ENCODE measurements at places on chromosomes 1 and 21.

DNA sequence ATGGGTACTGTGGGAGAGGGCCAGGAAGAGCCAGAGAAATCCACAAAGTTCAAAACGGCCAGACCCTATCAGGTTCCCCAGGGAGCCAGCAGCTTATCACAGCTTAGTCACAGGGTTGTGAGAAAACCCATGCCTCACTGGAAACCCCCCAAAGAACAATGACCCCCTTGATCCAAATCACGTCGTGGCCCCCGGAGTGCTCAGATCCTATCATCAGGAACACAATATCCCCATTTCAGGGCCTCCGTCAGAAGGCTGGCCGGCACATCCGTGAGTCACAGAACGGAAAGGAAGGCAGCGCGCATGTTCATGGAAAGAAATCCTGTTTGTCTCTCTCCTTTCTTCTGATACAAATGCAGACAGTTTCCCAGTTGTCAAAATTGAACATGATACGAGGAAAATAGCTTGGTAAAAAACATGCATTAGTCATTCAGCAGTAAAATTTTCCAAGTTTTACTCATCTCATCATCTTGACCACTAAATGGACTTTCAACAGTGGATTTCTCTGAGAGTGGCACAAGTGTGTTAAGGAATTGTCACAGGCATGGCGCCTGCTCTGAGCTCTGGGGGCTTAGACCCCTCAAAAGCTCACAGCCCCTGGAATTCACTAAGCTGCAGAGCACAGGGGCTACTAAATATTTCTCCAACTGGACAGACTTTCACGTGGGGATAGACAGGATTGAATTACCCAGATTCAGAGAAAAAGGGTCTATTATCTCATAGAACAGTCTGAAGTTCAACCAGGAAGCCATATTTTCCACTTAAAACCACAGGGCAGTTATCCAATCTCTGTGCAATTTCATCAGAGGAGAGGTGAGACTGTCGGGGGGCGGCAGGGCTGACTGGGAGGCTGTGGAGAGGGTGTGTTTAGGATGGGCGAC, 124.8 kb downstream of the RIPK4 start:
- no peak for DNase-seq

DNA sequence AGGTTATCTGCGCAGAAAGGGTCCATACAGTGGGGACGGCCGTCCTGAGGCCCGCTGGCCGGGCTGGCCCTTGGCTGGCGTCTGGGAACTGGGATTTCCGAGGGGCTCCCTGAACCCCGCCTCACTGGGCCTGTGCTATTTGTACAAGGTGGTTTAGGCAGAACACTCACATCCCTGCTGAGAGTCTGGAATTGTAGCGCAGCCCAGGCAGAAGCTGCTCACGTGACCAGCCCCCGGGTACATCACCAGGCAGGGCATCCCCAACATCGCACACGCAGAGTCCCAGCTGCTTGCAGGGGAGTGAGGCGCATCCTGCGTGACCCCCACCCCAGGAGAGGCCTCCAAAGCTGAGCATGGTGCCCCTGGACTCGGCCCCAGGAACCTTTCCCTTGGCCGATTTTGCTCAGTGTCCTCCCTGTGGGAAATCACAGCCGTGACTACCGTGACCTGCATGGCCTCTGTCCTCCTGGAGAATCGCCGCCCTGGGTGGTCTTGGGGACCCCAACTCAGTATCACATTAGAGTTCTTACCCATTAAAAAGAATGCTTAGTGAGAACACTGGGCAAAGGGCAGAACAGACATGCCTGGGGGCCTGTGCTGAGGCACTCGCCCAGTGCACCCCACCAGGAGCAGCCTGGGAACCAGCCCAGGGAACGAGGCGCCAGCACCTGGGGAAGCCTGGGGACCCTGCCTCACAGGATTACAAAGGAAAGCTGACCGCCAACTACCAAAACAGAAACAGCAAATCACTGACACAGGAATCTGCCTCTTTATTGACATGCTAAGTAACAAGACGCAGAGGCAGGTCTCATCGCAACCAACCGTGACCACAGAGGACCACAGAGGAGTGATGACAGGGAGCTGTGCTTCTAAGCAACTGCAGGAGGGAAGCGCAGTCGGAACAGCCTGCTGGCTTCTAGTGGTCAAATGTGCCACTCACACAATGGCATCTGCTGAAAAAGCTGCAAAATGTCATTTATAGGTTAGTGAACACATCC, 33.5 kb downstream of the UBE2G2 start:
- peak; percentile 20 for DNase-seq

- DNase-seq = no peak
These were observed 377.3 kb downstream of the SETD4 start for GRCh38 chr21:35682904-35683549.

- no peak for DNase-seq
These were observed 75.2 kb downstream of the RERE start for GRCh38 chr1:8742022-8742924.

DNA sequence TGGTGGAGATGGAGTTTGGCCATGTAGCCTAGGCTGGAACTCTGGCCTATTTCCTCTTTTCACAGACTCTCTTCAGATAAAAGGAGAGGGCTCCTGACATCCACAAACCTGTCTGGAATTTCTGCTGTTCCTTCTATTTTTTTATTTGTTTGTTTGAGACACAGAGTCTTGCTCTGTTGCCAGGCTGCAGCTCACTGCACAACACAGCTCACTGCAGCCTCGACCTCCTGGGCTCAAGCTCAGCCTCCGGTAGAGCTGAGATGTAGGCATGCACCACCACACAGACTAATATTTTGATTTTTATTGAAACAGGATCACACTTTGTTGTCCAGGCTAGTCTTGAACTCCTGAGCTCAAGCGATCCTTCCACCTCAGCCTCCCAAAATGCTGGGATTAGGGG, 230.9 kb downstream of the TM2D1 start:
- DNase-seq = no peak

GRCh38 chr1:193631306-193631705, 444.9 kb upstream of the B3GALT2 start:
- DNase-seq = no peak

All from neuronal stem cell (in vitro differentiated cells).